ENCODE measurements at places on chromosomes 12 and 14.
A peak's percentile ranks its signal among the peaks of the same experiment; 100 is the strongest.

DNA sequence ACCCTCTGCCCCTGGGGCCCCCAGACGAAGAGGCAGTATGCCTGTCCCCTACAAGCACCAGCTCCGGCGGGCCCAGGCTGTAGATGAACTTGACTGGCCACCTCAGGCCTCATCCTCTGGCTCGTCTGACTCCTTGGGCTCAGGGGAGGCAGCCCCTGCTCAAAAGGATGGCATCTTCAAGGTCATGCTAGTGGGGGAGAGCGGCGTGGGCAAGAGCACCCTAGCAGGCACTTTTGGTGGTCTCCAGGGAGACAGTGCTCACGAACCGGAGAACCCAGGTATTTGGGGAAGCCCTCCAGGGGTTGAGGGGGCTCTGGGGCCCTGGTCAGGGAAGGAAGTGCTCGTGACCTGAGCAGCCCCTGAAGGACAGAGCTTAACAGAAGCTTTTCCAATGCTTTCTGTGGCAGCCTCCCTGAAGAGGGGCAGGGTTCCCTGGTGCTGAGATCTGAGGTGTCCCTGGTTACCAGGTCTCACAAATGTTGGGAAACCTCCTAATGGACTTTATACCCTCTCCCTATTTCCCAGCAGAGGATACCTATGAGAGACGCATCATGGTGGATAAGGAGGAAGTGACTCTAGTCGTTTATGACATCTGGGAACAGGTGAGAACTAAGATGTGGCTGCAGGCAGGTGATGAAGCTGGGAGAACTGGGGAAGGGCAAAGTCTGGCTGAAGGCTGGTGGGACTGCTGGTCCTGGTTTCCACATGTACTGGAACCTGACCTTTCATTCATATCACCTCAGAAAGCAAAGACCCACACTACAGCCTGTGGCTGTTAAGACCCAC is 1.9 kb downstream of the REM2 start:
- DNase-seq, result no peak

DNA sequence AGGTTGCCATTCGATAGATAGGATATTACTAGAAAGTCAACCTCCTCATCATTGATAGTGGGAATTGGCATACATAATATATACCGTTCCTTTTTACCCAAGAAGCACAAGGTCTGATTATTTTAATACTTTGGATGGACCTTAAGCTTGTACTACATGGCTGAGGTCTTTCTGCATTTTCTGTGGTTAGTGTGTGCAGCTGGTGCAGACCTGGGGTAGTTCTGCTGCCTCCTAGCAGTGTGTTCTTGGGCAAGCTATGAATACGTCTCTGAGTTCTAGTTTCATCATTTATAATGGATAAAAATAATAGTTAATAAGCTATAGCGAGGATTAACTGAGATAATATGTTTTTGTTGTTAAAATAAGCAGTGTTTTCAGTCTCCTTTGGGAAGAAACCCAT is 2.2 kb downstream of the ZDHHC17 start:
- DNase-seq, result no peak

DNA sequence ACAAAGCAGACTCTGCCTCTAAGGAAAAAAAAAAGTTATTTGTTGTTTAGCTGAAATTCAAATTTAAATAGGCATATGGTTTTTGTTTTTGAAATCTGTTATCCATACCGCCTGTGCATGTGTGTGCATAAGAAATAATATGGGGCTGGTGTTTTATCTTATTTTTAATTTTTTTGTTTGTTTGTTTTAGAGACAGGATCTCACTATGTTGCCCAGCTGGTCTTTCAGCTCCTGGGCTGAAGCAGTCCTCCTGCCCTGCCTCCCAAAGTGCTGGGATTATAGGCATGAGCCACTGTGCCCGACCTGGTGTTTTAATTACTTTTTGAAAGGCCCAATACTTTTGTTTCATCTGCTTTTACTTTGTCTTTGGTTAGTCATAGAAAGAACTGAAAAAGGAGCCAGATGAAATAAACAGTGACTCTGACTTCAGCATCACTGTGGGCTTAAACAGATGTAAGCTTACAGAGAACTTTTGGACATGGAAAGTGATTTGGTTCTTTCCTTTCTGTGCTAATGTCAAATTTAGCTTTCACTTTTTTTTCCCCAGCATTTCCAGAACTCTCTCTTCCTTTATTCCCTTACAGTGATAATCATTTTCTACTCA is 37.2 kb downstream of the SUPT16H start:
- DNase-seq, result no peak

GRCh38 chr12:18158774-18159557 is 69.0 kb upstream of the RERGL start:
- peak; percentile 63 for DNase-seq

GRCh38 chr12:14442221-14442881 is 76.9 kb downstream of the ATF7IP start:
- no peak for DNase-seq
